ENCODE measurements at places on chromosomes 7 and 10. TPM values are rescaled to one million over a fixed set of nuclear protein-coding genes. Genes with fewer than 3 reads are reported as not detected.

GRCh38 chr7:44639671-44640321 is 33.4 kb downstream of the OGDH start:
- DNase-seq, result no peak

DNA sequence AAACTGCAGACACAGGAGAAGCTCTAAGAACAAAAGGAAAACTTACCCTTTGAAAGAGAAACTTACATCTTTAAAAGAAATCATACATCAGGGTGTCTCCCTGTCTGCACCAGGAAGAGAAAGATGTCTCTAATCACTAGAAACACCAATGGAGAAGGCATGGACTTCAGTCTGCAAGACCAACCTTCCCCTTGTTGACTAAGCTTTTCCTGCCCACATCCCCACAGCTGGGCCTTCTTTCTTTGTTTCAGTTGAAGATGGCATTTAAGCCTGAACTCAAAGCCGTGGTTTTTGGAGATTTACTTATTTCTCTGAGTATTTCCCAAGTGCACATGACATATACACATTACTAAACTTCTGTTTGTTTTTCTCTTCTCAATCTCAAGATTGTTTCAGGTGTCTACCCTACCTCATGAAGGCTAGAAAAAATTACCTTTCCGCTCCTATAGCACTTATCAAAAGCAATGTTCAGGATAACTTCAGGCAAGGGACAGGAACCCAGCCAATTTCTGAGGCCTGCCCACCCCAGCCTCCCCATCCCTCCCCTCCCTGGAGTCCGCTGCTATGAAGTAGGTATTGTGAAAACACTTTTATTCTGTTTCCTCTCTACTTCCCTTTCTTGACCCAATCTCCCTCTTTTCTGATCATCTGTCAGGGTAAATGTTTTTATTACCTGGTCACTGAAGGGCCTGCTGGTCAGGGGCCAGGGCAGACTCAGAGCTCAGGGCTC is 2.8 kb upstream of the SLC29A3 start:
- DNase-seq, result no peak

- DNase-seq, result peak; percentile 96
These were observed at the start of gene PPP2R2D for GRCh38 chr10:131900350-131901152. PPP2R2D (plus strand) TSS chr10:131901008; CDS start chr10:131901149, 141 bp downstream.

GPC2 gene
- 0.32 TPM for total RNA-seq

TFEC gene
- 1.6 TPM for total RNA-seq

SLC18A3 gene
- total RNA-seq, result not detected

LIPF gene
- not detected for total RNA-seq
